ENCODE measurements at places on chromosomes 3 and 15.

GRCh38 chr3:184685055-184685454 is 26.8 kb downstream of the MAGEF1 start:
- no peak for DNase-seq

- DNase-seq, result no peak
Observed at GRCh38 chr3:188900421-188900951, 271.3 kb upstream of the TPRG1 start.

- no peak for DNase-seq
Observed at GRCh38 chr15:89129123-89129815, 41.0 kb downstream of the ABHD2 start.

- DNase-seq, result no peak
Observed at GRCh38 chr3:64399205-64399800, 174.0 kb upstream of the PRICKLE2 start.

DNA sequence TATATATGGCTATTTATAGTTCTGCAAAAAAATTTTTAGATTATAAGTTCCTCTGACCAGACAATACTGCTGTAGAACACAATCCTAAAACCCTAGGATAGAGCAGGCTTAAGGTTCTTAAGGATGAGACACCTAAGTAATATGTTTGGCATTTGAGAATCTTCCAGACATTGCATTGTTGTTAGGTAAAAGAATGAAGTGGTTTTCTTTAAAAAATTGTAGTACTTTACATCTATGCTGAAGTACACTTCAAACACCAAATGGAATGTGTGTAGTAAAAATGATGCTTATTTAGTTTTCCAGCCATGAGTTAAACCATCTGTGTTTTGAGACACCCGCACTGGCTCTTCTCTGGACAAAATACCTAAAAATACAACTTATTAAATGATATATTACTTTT is 857.7 kb downstream of the OTOL1 start:
- DNase-seq, result no peak

- no peak for DNase-seq
Observed at GRCh38 chr15:41944313-41944940, 27.9 kb downstream of the EHD4 start.

DNA sequence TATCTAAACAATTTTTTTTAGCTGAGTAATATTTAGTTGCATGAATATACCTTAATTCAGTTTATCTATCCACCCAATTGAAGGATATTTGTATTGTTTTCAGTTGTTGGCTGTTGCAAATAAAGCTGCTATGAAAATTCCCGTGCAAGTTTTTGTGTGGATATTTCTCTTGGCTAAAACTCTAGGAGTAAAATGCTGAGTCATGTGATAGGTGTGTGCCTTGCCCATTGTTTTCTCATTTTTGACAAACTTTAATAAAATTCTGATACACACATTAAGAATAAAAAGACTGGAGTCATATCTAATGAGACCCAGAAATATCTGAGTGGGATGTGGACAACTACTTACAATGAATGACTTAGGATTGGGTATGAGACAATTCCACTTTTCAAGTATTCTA is 78.6 kb downstream of the MDFIC2 start:
- no peak for DNase-seq

All from NCI-H187 (cell line).